ENCODE measurements at places on chromosomes 4 and X.

GRCh38 chrX:129626026-129626425 is 28.7 kb downstream of the APLN start:
- DNase-seq: no peak

- no peak for DNase-seq
Observed at GRCh38 chr4:870951-871350, 45.0 kb upstream of the CPLX1 start.

DNA sequence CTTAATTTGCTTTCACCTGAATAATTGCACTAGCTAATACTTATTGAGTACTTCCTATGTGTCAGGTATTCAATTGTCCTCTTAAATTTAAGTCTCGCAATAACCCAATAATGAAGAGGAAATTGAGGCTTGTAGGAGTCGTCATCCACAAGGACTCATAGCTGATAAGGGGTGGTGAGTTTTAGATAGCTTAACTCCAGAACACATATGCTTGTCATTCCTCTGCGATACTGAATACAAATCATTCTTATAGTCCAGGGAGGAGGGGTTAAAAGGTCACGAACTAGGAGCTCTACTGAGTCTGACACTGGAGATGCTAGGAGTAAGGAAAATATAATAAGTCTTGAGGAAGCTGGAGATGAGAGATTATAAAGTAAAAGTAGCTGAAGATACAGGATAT is 1.4 kb upstream of the PACRGL start:
- DNase-seq: no peak

GRCh38 chrX:118367338-118367737 is 21.4 kb downstream of the WDR44 start:
- no peak for DNase-seq

DNA sequence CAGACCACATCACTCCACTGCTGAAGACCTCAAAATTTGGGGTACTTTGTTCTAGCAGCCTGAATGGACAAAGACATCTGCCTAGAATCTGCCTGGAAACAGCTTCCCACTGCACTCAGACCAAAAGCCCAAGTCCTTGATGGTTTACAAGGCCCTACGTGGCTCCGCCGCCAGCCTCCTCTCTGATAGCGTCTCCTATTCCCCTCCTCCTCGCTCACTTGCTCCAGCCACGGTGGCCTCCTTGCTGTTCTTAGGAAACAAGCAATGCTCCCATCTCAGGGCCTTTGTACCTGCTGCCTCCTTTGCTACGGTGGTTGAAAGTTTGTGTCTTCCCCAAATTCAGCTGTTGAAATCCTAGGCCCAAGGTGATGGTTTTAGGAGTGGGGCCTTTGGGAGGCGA is 34.7 kb upstream of the SORCS2 start:
- DNase-seq: no peak

GRCh38 chr4:110164251-110164650 is 34.2 kb downstream of the ELOVL6 start:
- DNase-seq: no peak

All from hepatic stellate cell (primary cell).